ENCODE measurements at places on chromosomes 13 and 19.

- DNase-seq: peak; percentile 95
Observed at GRCh38 chr19:48746738-48747575, at the start of gene IZUMO1. Gene IZUMO1, minus strand, starts transcription at chr19:48746909. Its CDS starts 1,050 bp downstream, at chr19:48745859.

GRCh38 chr19:46030812-46031550, 8.1 kb upstream of the PGLYRP1 start:
- peak; percentile 53 for DNase-seq

- no peak for DNase-seq
Observed at GRCh38 chr19:5152767-5153532, 184.0 kb downstream of the KDM4B start.

DNA sequence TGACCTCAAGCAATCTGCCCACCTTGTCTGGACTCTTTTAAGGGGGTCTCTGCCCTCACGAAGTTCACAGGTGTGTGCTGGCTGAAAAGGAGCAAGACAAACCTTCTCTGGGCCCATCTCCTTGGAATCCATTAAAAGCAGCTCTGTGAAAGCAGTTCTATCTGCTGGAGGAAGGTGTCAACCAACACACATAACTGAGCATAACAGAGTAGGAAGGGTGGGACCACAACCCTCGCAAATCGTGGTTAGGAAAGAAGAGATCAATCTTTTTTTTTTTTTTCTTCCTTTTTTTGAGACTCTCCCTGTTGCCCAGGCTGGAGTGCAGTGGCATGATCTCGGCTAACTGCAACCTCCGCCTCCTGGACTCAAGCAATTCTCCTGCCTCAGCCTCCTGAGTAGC, 1.4 kb downstream of the SUGP2 start:
- DNase-seq: no peak

All from endodermal cell (in vitro differentiated cells).